Breast epithelium (tissue), 4 donors: ENCODE measurements at places on chromosomes 1 and 21. TPM values are rescaled to one million over a fixed set of nuclear protein-coding genes. Genes with fewer than 3 reads are reported as not detected.

GNAT2 gene
- not detected for total RNA-seq

SPRR1B gene
- total RNA-seq, result not detected

OR2T11 gene
- not detected for total RNA-seq

RHD gene
- not detected for total RNA-seq

- DNase-seq, result no peak
These were observed 22.6 kb downstream of the RNU1-3 start for GRCh38 chr1:16644193-16644481.

GRCh38 chr1:91674107-91674506 lies 173.5 kb downstream of the CDC7 start:
- DNase-seq, result no peak

DNA sequence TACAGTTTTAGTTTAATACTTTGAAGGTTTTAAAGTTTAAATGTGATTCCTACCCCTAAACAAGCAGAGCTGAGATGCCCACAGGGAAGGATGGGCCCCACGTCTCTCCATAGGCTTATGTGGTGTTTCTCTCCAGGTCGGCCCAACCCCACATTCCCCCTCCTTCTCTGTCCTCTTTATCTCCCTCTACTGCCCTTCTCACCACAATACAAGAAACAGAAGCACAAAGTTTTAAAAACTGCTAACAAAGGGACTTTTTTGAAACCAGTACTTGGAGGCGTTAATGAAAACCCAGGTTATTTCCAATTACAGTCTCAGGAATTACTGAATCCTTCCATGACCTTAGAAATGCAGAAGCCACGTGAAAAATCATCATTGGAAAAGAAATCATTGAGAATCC lies 324.0 kb downstream of the NTNG1 start:
- DNase-seq, result no peak

GRCh38 chr21:41437729-41438128 lies 11.7 kb downstream of the MX1 start:
- DNase-seq, result no peak

GRCh38 chr1:88890791-88891317 lies 513 bp downstream of the GTF2B start:
- DNase-seq, result no peak

- no peak for DNase-seq
These were observed 43.1 kb downstream of the SCP2 start for GRCh38 chr1:52970149-52970548.

DNA sequence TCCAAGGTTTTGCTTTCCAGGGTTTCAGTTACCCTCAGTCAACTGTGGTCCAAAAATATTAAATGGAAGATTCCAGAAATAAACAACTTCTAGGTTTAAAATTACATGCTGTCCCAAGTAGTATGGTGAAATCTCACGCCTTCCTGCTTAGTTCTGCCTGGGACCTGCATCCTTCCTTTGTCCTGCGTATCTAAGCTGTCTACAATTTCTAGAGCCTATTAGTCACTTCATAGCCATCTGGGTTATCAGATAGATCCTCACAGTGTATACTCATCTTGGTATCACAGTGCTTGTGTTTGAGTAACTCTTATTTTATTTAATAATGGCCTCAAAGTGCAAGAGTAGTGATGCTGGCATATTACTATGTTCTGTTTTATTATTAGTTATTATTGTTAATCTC lies 157.7 kb downstream of the ROR1 start:
- DNase-seq, result no peak

GRCh38 chr1:219847215-219847855 lies 81.0 kb downstream of the SLC30A10 start:
- no peak for DNase-seq

GRCh38 chr21:41581592-41582228 lies 73.8 kb upstream of the TMPRSS2 start:
- DNase-seq, result peak; percentile 5

- no peak for DNase-seq
These were observed 73.3 kb upstream of the ZC3H11B start for GRCh38 chr1:219686171-219686570.

- no peak for DNase-seq
These were observed 344.5 kb downstream of the SMYD3 start for GRCh38 chr1:246162560-246162959.

- DNase-seq, result peak; percentile 95
These were observed at the start of gene SHC1 for GRCh38 chr1:154970631-154971340. Gene SHC1 (minus strand): TSS chr1:154970747. CDS start chr1:154970526, 221 bp downstream.

DNA sequence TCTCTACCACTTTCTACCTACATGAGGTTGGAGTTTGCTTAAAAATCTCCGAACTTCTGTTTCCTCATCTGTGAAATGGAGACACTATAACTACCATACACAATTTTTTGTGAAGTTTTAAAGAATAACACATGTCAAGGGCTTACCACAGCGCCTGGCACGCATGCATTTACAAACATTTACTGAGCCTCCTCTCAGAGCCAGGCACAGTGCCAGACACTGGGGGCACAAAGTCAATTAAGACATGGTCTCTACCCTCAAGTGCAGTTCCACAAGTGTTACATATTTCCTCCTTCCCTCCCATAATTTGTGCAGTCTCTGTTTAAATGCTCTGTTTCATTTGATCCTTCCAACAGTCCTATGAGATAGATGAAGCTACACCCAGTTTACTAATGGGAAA lies 356.4 kb upstream of the ESRRG start:
- DNase-seq, result no peak
